ENCODE measurements at places on chromosomes 5 and 9. TPM values are rescaled to one million over a fixed set of nuclear protein-coding genes. Genes with fewer than 3 reads are reported as not detected.

- DNase-seq: no peak
Observed at GRCh38 chr5:95668728-95669127, 14.1 kb downstream of the SPATA9 start.

DNA sequence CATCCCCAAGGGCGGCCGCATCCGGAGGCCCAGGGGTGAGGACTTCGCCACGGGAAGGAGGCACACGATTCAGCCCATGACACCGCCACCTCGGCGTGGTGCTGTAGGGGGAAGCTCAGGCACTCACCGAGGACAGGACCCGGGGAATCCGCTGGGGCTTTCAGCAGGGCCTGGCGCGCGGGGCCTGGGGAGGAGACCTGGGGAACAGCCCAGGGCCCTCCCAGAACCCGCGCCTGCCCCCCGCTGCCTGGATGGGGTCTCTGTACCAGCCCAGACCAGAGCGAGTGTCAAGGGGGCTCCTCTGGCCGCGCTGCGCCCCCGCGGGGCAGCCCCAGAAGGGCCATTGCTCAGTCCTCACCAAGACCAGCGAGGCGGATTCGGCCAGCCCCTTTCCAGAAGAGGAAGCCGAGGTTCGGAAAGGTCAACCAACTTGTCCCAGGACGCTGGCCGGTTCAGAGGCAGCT lies 12.8 kb downstream of the COL23A1 start:
- DNase-seq: no peak

The SH3TC2 gene
- total RNA-seq: 0.95 TPM

The KLF9 gene
- total RNA-seq: 15.9 TPM

All from H4 (cell line).